ENCODE measurements at places on chromosomes 3 and 15. TPM values are rescaled to one million over a fixed set of nuclear protein-coding genes. Genes with fewer than 3 reads are reported as not detected.

GRCh38 chr3:12461097-12461649 is 23.1 kb upstream of the TSEN2 start:
- no peak for DNase-seq

The FSIP1 gene
- total RNA-seq = 0.50 TPM

DNA sequence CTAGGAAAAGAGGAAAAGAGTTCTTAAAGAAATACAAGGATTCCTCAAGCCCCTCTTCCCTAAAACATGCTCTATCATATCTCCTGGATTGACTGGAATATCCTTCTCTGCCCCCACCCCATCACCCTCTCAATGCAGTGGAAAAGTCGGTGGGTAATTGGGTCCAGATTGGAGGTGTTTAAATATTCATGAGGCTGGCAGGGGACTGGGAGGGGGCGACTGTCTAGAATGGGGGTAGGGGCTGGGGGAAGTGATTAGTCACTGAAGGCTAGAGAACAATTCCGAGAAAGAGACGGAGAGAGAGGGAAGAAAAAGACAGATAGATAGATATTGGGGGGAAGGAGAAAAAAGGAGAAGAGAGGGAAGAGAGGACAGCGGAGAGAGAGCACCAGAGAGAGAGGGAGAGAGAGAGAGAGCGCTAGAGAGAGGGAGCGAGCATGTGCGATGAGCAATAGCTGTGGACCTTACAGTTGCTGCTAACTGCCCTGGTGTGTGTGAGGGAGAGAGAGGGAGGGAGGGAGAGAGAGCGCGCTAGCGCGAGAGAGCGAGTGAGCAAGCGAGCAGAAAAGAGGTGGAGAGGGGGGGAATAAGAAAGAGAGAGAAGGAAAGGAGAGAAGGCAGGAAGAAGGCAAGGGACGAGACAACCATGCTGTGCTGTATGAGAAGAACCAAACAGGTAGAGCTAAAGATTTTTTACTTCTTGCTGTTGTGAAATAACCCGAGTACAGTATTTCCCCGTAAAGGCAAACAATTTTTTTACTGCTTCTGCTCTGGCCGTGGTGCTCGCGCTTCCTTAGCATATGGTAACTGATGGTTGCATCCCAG is at the start of gene GAP43:
Gene GAP43, plus strand, starts transcription at position 467 of the 825 bp plus-strand sequence. Its CDS starts 180 bp downstream, at position 647.
- peak; percentile 48 for DNase-seq

GRCh38 chr3:133944181-133944580 is 48.5 kb upstream of the RAB6B start:
- no peak for DNase-seq

The IL5RA gene
- 2.3 TPM for total RNA-seq

- no peak for DNase-seq
These were observed 102.0 kb downstream of the SCAPER start for GRCh38 chr15:76803049-76803571.

DNA sequence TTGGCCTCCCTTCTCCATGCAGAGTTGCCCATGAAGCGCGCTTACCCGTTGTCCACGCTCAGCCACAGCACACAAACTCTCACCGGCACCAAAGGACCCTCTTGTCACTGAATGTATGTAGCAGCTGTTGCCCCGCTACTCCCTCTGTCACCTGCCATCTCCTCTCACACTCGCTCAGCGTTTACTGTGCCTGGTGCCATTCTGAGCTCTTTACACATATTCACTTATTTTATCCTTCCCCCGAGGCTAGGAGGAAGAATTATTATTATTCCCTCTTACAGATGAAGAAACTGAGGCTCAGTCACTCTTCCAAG is 41.7 kb upstream of the PRR23E start:
- DNase-seq = no peak

DNA sequence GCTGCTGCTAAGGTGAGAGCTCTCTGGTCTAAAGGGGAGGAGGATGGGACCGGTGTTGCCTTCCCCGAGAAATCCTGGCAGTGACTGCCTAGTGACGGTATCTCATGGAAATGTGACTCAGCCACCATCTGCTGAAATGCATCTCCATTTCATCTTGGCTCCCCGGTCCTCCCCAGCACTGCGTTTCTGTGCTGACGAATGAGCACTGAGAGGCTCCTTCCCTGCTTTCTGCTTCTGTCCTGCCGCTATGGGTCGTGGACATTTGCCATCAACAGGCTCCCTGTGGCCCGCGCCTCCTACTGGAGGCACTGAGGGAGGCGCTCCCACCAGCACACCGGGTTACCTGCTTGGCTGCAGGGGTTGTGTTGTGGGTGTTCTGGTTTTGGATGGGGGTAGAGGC is 13.5 kb upstream of the SEC13 start:
- no peak for DNase-seq

GRCh38 chr3:45608885-45609284 is 14.3 kb downstream of the LIMD1 start:
- no peak for DNase-seq

The CNTN3 gene
- 3.0 TPM for total RNA-seq

The GOLGA6D gene
- not detected for total RNA-seq

DNA sequence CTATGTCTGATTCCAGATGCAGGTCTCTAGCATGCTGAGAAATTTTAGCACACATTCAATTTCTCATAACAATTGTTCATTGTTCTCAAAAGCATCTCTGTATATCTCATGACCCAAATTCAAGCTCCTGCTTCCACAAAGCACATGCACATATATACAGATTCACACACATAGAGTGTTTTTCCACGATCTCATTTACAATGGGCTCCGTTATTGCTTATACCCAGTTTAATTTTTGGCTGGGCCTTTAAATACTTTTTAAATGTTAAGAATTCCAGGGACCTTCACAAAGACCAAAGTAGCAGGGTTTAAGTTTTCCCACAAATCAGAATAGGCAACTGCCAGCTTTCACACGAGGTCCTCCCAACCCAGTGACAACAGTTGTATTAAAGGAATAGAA is 333.5 kb upstream of the SEMA6D start:
- DNase-seq = no peak

GRCh38 chr3:196602673-196603072 is 34.2 kb downstream of the FBXO45 start:
- DNase-seq = no peak

The ALS2CL gene
- total RNA-seq = 23.8 TPM

The CAMKV gene
- not detected for total RNA-seq

The SCAMP5 gene
- total RNA-seq = 5.7 TPM

The FAM107A gene
- total RNA-seq = 55.1 TPM

DNA sequence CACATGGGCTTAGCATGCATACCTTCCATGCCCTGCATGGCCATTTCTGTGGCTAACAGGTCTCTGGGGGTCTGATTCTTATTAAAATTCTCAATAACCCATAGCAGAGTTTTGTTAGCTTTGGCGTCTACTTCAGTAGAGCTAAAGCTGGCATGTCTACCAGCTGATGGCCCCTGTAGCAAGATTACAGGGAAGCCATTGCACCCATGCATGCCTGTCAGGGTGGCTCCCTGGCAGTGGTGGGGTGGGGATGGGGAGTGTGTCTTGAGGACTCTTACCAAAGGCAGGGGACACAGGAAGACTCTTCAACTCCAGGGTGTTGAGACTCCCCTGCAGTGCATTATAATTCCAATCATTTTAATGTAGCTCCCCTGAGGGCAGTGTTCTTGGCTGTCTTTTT is 4.7 kb downstream of the KY start:
- DNase-seq = no peak

The CCDC66 gene
- 15.8 TPM for total RNA-seq

DNA sequence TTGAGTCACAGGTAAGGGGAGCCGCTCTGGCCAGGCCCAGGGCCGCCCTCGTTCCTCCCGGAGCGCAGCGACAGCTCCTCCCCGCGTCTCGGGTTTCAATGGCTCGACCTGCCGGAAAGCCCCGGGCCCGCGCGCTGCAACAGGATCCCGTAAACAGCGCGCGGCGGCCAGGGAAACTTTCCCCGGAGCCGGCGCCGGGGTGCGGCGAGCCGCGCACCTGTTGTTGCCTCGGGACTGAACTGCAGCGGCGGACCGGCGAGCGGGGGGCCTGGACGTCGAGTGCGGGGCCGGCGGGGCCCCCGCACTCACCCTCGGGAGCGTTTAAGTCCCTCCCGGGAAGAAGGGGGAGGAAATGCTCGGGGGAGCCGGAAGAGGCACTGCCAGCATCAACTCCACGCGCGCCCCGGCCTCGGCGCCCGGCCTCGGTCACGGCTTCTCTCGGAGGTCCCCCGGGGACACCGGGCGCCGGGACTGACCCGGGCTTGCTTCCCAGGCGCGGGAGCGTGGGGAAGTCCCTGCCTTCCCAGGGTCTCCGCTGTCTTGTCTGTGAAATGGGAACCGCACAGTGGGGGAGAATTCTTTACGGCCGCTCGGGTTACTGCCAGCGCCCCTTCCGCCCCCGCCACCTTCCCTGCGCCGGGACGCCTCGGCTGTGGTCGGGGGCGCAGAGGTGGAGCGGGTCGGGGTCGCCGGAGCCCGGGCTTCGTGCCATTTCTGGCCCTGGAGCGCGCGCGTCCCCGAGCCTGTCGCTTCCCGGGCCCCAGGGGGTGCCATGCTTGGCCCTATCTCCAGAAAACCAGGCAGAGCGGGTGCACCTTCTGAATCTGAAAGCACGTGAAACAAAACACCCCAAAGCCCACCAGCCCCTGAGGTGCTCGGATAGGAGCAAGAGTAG is 7.5 kb upstream of the PGPEP1L start:
- DNase-seq = peak; percentile 57

DNA sequence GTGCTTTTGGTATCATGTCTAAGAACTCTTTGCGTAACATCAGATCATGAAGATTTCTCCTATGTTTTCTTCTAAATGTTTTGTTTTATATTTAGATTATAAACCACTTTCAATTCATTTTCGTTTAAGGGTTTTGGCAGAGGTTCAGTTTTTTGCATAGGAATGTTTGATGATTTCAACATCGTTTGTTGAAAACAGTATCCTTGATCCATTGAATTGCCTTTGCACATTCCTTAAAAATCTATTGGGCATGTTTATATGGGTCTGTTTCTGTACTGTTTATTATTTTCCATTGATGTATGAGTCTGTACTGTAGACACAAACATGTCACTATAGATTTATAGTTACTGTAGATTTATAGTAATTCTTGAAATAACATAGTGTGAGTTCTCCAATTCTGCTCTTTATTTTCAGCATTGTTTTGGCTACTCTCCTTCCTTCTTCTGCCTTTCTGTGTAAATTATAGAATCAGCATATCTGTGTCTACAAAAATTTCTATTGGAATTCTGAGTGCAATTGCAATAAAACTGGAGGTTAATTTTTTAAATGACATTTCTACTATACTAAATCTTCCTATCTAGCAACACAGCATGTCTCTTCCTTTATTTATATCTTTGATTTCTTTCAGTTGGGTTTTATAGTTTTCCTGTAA is 374.0 kb downstream of the SV2B start:
- DNase-seq = no peak

The TMEM266 gene
- 0.12 TPM for total RNA-seq

GRCh38 chr15:75929799-75930565 is 26.3 kb downstream of the FBXO22 start:
- DNase-seq = no peak

The TM4SF1 gene
- 125 TPM for total RNA-seq

DNA sequence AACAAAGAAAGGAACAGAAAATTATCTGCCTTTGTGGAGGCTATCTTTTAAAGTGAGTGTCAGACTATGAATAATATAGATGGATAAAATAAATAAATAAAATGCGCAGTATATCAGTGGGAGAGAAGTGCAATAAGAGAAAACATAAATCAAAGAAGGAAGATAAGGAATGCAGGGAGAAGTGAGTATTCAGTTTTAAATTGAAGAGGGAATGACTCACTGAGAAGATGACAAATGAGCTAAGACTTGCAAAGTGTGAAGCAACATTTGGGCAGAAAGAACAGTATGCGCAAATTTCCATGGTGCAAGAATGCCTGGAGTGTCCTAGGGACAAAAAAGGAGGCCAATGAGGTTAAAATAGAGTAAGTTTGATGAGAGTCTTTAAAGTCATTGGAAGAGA is 1300.1 kb upstream of the ALCAM start:
- DNase-seq = no peak

DNA sequence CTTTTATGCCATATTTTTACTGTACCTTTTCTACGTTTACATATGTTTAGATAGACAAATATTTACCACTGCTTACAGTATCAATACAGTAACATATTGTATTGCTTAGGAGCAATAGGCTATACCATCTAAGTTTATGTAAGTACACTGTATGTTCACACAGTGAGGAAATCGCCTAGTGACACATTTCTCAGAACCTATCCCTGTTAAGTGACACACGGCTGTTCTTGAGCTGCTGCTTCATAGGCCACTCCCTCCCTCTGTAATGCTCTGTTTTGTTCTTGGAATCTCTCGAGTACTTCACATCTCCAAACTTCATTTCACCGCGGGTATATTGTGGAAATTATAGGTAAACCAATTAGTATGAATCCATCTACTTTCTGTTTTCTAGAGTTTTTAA is 13.4 kb upstream of the SELENOT start:
- DNase-seq = no peak

The MCF2L2 gene
- 1.1 TPM for total RNA-seq

DNA sequence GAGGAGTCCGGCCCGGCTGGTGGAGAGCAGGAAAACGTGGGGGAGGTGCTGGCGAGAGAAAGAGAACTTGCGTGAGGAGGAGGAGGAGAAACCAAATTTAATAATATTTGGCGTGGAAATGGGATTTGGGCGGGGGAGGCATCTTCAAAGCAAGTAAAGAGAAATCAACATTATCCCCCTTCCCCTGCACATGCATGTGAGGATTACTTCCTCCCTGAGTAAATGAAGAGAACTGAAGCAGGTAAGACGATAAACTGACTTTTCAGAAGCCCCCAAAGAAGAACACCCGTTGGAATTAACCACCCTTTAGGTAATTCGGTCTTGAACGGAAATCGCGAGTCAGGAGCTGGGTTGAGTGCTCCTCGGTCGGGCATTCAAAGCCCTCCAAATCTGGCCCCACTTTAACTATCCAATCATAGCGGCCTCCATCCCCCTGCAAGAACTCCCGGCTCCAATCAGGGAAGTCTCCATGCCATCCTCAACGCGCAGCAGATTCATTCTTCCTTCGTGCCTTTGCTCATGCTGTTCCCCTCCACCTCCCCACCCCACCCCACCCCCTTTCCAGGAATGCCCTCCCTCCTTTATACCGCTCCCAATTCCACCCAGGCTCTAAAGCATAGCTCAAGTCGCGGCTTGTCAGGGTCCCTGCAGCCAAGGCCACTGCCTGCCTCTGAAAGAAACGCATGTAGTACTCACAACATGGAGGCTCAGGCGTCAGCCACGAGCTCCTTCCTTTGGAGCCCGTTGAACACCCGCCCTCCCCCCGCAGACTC is 545 bp upstream of the RFX7 start:
- peak; percentile 27 for DNase-seq

GRCh38 chr15:57606816-57607215 is 15.1 kb downstream of the MYZAP start:
- no peak for DNase-seq

DNA sequence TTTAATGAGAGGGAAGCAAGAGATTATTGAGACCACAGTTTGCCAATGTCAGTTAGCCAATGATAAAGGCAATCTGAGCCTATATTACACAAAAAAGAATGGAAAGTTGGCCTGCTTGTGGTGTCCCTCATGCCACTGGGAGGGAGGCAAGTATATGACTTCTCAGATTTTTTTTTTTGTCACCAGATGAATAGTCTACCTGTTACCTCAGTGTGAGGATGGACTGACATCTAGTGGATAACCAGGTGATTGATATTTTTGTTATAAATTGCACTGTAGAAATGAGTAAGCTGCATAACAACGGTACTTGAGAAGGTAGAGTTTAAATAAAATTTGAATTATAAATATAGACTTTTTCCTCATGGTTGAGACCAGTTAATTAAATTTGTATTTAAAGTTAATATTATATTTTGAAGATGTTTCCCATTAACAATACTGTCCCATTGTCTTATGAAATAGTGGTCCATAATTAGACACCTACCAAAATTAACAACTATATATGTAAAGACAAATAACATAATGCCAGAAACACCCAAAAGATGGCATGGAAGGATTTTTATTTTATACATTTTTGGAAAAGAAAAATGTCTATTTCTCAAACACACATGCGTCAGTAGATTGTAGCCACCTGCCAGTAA is 237.8 kb upstream of the GADL1 start:
- no peak for DNase-seq

The HTR3E gene
- total RNA-seq = not detected
